ENCODE measurements at places on chromosomes 6 and 20.
A peak's percentile ranks its signal among the peaks of the same experiment; 100 is the strongest.

DNA sequence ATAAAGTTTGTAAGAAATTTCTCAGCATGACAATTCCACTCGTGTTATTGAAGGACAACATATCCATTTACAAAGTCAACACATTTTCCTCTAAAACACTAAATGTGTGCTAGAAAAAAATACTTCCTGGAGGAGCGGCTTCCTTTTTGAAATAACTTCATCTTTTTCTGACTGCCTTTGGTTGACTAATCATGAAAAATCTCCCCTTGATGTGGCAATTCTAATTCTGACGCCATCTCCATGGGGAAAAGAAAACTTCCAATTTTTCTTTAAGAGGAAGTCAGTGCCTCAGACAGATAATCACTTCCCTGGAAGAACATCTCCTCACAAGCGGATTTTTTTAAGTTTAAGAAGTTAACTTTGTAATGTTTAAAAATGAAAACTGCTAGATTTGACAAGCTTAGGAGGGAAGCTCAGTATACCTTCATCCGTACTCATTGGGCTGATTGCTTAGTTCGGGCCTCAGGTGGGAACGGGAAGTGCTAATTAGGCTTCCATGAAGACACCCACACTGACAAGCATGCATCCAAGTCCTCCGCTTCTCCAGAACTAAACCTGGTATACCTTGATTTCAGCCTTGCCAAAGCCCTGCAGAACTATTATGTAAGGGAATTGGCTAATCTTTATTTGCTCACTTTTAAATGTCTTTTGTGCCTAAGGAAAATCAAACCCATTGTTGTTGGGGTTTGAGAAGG is 35.1 kb upstream of the DUSP22 start:
- no peak for DNase-seq

DNA sequence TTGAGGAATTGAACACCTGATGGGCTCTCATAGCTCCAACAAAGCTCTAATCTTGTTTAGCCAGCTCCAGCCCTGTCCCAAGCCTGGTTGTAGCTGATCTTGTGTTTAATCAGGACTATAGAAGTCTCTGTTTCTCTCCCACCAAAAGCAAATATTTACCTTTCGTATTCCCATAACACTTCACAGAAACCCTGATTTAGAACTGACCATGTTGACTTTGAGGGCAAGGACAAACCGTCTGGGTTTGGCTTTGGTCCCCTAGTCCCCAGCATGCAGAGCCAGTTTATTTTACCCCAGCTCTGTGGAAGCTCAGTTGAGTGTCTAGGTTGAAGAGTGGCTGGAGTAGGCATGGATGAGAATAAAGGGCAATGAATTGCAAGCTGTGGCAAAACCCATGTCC is 18.0 kb upstream of the SIM1 start:
- DNase-seq: no peak

- DNase-seq: peak; percentile 61
Measured at GRCh38 chr20:17733767-17734304, 34.1 kb downstream of the BANF2 start.

GRCh38 chr6:163438940-163439335 is 24.4 kb downstream of the QKI start:
- DNase-seq: peak; percentile 74

GRCh38 chr20:61557621-61558020 is 305.6 kb downstream of the CDH4 start:
- DNase-seq: no peak

- no peak for DNase-seq
Measured at GRCh38 chr6:113920663-113921267, 50.2 kb downstream of the HDAC2 start.

GRCh38 chr6:168158213-168158979 is 79.4 kb upstream of the FRMD1 start:
- DNase-seq: no peak

GRCh38 chr6:148379966-148380713 is 37.5 kb downstream of the SASH1 start:
- DNase-seq: no peak

DNA sequence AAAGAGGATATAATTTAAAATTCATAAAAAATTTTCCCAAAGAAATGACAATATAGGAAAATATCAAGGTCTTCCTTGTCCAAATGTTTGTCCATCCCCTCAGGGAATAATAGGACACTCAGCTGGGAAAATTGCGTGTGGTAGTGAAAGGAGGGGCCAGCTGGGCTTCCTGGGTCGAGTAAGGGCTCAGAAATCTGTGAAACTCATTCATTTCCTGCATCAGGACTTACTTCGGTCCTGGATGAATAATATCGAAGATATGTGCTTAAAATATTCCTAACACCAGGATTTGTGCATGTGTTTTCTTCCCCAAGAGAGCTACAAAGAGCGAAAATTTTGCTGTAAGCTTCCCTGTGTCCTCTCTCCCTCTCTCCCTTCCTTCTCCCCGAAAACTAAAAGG is 118.2 kb upstream of the GJE1 start:
- DNase-seq: no peak

DNA sequence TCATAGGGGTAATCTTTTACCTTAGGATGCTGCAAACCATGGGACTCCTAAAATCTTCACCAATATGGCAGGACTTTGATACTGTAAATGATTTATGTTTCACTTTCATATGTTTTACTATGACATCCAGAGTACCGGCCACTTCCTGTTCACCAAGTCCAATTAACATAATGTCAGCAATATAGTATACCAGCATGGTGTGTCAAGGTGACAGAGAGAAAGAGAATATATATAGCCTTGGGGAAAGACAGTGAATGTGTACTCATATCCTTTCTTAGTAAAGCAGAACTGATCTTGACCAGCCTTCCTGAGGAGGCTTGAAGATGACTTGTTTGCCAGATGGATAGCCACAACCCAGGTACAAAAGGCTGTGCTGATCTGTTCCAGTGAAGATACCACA is 127.9 kb downstream of the NRN1 start:
- DNase-seq: no peak

- DNase-seq: no peak
Measured at GRCh38 chr6:138526822-138527235, 27.5 kb upstream of the NHSL1 start.

GRCh38 chr20:4070323-4071177 is 55.2 kb upstream of the RNF24 start:
- DNase-seq: no peak

DNA sequence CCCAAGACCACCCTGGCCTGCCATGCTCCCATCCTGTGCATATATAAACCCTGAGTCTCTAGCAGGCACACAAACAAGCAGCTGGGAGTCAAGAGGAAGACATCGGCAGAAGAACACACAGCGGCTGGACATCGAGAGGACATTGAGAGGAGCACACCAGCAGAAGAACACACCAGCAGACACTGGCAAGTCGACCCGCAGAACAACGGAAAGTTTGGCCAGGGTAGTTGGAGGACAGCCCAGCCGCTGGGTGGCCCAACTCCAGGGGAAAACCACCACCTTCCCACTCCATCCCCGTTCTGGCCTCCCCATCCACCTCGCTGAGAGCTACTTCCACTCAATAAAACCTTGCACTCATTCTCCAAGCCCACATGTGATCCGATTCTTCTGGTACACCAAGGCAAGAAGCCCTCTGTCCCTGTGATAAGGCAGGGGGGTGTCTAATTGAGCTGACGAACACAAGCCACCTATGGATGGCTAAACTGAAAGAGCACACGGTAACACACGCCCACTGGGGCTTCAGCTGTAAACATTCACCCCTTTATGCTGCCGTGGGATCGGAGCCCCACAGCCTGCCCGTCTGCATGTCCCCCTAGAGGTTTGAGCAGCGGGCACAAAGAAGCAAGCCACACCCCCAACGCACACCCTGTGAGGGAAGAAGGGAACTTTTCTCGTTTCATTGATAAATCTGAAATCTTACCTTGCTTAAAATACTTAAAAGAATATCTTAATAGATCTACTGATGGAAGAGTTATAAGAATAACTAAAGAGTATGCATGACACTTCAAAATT is 13.8 kb downstream of the TMX4 start:
- no peak for DNase-seq

GRCh38 chr20:41574802-41575389 is 43.3 kb downstream of the CHD6 start:
- DNase-seq: no peak

GRCh38 chr20:21046413-21047070 is 59.6 kb downstream of the LINC00237 start:
- no peak for DNase-seq

GRCh38 chr20:26209171-26209941 is 512.7 kb upstream of the ZNF337 start:
- peak; percentile 17 for DNase-seq

GRCh38 chr20:37234254-37234581 is 27.4 kb downstream of the GHRH start:
- DNase-seq: no peak

Measured in pancreas (tissue), 10 donors.